Stimulated activated CD8-positive, alpha-beta memory T cell treated with anti-CD3 and anti-CD28 coated beads, Interleukin-7, amount 100 ng/mL, for 4 hours (primary cell): ENCODE measurements at places on chromosomes 13 and 19.

GRCh38 chr13:29689548-29689947, 94.1 kb upstream of the SLC7A1 start:
- no peak for DNase-seq

DNA sequence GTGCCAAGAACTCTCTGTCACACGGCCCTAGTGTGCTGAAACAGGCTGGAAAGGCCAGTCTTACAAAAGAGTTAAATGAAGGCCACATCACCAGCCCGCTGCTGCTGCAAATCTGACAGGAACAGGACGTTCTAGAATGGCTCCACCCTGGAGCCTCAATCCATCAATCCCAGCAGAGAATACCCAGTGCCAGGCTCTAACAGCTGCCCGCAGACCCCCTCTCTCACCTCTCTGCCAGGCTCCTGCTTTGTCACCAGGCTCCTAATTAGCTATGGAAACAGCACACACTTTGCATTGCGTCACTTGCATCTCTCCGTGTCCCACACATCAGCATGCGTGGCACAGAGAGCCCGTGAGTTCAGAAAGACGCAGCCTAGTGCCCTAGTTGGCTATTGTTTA, 314.1 kb downstream of the FOXO1 start:
- DNase-seq: no peak

DNA sequence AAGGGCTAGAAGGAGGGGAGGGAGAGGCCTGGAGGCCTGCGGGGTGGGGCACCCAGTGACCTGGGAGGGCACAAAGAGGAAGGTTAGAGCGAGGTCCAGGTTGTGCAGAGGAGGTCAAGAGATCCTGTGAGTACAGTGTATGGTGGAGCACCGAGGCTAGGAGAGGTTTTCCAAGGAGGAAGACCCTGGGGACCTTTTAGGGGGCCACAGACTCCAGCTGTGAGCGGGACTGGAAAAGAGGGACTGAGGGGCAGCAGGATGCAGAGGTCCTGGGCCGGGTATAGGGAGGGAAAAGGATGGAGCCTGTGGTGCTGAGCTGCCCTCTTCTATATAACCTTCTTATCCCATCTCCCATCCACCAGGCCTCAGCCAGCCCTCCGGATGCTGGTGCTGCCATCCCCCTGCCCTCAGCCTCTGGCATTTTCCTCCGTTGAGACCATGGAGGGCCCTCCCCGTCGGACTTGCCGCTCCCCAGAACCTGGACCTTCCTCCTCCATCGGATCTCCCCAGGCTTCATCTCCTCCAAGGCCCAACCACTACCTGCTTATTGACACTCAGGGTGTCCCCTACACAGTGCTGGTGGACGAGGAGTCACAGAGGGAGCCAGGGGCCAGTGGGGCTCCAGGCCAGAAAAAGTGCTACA, 863 bp downstream of the ZNF581 start:
- DNase-seq: no peak

DNA sequence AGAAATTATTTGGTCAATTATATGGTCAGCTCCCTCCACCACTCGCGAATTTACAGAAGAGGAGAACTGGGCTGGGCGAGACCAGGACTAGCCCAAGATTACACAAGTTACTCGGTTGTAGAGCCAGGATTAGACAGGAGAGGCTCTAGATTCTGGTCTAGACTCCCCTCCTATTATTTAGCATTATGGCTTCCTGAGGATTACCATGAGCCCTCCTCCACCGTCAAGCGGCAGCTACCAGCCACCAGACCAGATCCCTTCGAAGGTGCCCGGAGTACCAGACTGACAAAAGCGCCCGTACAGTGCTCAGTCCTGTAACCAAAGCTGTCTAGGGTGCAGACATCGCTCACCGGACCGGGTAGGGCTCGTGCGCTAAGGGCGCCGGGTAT, 497 bp upstream of the MLNR start:
- DNase-seq: no peak

DNA sequence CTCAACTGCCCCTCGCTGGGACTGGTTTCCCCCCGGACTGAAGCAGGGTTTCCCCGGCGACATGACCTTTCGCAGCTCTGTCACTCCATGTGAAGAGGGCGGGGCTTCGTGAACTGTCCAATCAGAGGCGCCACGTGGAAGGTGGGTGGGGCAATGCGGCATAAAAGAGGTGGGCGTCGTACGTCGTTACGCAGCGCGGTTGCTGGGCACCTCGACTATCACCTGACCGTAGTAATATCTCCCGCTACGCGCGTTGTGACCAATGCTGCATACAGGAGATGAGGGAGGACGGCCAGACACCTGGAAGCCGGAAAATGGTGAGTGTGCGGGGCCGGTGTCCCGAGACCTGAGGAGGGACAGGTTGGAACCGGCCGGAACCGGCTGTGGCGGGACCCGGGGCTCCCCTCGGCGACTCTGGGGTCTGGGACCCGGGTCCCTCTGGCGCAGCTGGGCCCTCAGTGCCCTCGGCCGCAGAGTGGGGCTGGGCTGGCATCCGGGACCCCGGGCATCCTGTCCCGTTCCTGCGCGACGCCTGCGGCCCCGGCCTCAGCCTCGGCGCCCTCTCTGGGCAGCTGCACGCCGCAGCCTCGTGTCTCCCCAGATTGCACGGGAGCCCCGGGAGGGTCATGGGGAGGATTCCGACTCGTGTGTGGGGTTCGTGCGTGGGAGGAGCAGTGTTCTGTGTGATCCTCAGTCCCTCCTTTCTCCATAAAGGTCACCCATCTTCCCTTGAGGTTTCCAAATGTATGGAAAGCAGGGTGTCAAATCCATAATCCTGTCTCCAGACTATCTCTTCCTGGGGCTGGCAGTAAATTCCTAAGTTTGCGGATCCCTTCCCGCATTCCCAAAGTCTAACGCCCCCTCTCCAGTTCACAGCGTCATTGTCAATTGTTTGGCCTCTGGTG, 32.2 kb downstream of the ZNF136 start:
- peak; percentile 73 for DNase-seq
